ENCODE measurements at places on chromosomes 3 and 15. TPM values are rescaled to one million over a fixed set of nuclear protein-coding genes. Genes with fewer than 3 reads are reported as not detected.

The CAPN3 gene
- 1.6 TPM for total RNA-seq

DNA sequence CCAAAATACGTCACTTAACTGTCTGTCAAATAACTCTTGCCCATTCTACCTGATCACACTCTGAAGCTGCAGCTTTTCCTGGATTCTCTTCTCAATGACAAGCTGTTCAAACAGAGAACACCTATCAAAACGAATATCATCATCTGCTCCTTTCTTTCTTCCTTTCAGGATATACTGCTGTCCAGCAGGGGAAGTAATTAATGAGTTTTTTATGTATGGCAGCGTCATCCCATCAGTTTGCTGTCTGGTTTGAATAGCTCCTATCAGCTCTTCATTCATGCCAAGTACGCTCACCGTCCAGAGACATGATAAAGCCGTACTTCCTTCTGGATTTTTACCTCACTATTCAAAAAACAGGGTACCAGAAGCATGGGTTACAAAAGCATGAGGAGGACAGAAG, at the start of gene CHRM5:
TSS of gene CHRM5 (plus strand) at position 274 of the 400 bp plus-strand sequence. CDS start 94,221 bp downstream, outside the sequence.
- H3K4me1 ChIP-seq = no peaks in the 10 kb centered on the region
- peaks cover 2% of the 10 kb centered on the region for H3K27me3 ChIP-seq
- H3K27ac ChIP-seq = no peak within 1 kb of the TSS
- no peak for DNase-seq
- no peaks in the 10 kb centered on the region for H3K36me3 ChIP-seq

The CRABP1 gene
- total RNA-seq = not detected

The PARP15 gene
- total RNA-seq = 13.2 TPM

DNA sequence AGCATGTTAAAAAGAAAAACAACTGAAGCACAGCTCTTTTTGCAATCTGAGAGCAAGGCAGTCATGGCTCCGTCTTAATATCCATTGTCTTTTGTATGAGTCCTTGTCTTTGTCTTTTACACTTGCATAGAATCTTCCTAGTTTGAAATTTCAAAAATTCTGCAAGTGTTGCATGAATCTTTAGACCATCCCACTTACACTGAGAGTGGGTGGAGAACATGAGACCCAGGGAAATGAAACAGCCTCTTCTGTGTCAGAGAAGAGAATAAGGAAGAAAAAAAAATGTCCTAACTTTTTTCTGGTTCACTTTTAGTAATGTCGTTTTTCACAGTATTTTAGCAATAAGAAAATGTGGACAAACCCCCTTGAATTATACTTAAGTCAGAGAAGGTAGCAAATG, 12.1 kb upstream of the DCLK3 start:
- no peaks in the 10 kb centered on the region for H3K4me1 ChIP-seq
- H3K4me3 ChIP-seq = no peak overlapping the region
- H3K27me3 ChIP-seq = peaks cover 25% of the 10 kb centered on the region
- no peaks in the 10 kb centered on the region for H3K36me3 ChIP-seq

The DLEC1 gene
- 0.12 TPM for total RNA-seq

DNA sequence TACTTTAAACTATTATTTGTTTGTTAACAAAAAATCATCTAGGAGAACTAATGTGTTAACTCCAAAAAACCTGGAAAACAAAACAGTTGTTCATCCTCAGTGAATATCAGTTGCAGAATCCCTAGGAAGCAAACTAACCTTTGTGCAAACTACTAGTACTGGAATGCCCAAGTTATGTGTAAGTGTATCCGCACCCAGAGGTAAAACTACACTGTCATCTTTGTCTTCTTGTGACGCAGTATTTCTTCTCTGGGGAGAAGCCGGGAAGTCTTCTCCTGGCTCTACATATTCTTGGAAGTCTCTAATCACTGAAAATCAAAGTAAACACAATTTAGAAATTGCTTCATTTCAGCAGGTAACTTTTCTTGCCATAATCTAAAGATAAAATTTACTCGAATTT, 29.8 kb downstream of the DYNC1LI1 start:
- no peaks in the 10 kb centered on the region for H3K27me3 ChIP-seq
- no peak overlapping the region for H3K27ac ChIP-seq
- H3K4me1 ChIP-seq = peaks cover 5% of the 10 kb centered on the region
- DNase-seq = no peak
- H3K36me3 ChIP-seq = peaks cover 18% of the 10 kb centered on the region
- no peak overlapping the region for H3K4me3 ChIP-seq

The PAQR5 gene
- 0.12 TPM for total RNA-seq

DNA sequence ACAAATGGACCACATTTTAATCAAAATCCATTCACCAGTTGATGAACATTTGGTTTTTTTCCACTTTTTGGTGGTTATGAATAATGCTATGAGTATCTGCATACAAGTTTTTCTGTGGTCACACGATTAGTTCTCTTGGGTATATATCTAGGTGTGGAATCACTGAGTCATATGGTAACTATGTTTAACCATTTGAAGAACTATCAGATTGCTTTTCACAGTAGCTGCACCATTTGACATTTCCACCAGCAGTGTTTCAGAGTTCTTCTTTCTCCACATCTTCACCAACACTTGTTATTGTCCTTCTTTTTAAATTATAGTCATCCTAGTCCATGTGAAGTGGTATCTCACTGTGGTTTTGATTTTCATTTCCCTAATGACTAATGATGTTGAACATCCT, 33.3 kb upstream of the ATG7 start:
- peak overlapping the region; percentile 87 for H3K27ac ChIP-seq
- H3K4me3 ChIP-seq = peak overlapping the region; percentile 31
- peaks cover 27% of the 10 kb centered on the region for H3K4me1 ChIP-seq
- DNase-seq = no peak

The HTR3E gene
- not detected for total RNA-seq

DNA sequence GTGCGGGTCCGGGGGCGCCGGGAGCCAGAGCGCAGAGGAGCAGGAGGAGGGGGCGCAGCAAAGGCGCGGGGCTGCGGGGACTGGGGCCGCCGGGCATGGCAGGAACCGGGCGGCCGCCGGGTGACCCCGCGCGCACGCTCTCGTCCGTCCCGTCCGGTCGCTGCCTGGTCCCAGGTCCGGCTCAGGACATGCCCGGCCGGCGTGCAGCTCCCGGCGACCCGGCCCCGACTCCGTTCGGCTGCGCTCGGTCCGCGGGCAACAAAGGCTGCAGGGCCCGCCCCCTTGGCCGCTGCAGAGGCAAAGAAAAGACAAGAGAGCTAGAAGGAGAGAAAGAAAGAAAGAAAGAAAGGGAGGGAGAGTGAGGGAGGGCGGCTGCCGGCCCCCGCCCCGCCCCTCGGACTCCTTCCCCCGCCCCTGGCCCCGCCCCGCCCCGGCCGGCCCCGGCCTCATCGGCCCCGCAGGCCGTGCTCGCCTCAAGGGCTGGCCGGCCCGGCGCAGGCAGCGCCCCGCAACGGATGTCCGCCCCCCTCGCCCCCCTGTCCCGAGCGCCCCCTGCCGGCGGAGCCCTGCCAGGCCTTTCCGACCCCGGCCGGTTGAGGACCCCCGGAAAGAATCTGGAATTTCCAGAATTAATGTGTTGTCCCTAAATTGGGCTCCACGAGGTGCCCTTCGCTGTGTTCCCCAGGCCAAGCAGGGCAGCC, at the start of gene ADAMTS7:
TSS of gene ADAMTS7 (minus strand) at position 341 of the 701 bp plus-strand sequence. CDS start at position 97, 244 bp downstream.
- no peaks in the 10 kb centered on the region for H3K4me1 ChIP-seq
- H3K36me3 ChIP-seq = peaks cover 2% of the 10 kb centered on the region
- peak within 1 kb of the TSS; percentile 79 for H3K4me3 ChIP-seq
- H3K27ac ChIP-seq = peak within 1 kb of the TSS; percentile 40
- DNase-seq = peak; percentile 7
- peaks cover 50% of the 10 kb centered on the region for H3K27me3 ChIP-seq

- H3K4me1 ChIP-seq = no peaks in the 10 kb centered on the region
- H3K27me3 ChIP-seq = peaks cover 15% of the 10 kb centered on the region
- H3K36me3 ChIP-seq = no peaks in the 10 kb centered on the region
- peak; percentile 3 for DNase-seq
- H3K27ac ChIP-seq = no peak overlapping the region
Observed at GRCh38 chr3:4290272-4290893, 12.8 kb upstream of the SETMAR start.

Measured in activated T-helper 1 cell treated with anti-CD3 and anti-CD28 coated beads, Interleukin-12 subunit alpha, Interleukin-12 subunit beta, Interleukin-2, Interleukin-4 antibody, amounts not matched to agents 30 ng/mL and 10 ng/mL and 1 ng/mL, durations not matched to agents 14 hours and 24 hours and 36 hours (primary cell).